ENCODE measurements at places on chromosomes 4 and X.

GRCh38 chrX:135520022-135520552, 373 bp upstream of the INTS6L start:
- peak overlapping the region; percentile 86 for H3K4me3 ChIP-seq
- no peaks in the 10 kb centered on the region for H3K4me1 ChIP-seq
- H3K27ac ChIP-seq: peak overlapping the region; percentile 96
- DNase-seq: no peak
- no peaks in the 10 kb centered on the region for H3K27me3 ChIP-seq
- H3K36me3 ChIP-seq: no peaks in the 10 kb centered on the region

- H3K4me3 ChIP-seq: no peak overlapping the region
- no peak for DNase-seq
- peaks cover 25% of the 10 kb centered on the region for H3K27me3 ChIP-seq
- no peaks in the 10 kb centered on the region for H3K4me1 ChIP-seq
Observed at GRCh38 chr4:40621229-40621591, 8.5 kb downstream of the RBM47 start.

DNA sequence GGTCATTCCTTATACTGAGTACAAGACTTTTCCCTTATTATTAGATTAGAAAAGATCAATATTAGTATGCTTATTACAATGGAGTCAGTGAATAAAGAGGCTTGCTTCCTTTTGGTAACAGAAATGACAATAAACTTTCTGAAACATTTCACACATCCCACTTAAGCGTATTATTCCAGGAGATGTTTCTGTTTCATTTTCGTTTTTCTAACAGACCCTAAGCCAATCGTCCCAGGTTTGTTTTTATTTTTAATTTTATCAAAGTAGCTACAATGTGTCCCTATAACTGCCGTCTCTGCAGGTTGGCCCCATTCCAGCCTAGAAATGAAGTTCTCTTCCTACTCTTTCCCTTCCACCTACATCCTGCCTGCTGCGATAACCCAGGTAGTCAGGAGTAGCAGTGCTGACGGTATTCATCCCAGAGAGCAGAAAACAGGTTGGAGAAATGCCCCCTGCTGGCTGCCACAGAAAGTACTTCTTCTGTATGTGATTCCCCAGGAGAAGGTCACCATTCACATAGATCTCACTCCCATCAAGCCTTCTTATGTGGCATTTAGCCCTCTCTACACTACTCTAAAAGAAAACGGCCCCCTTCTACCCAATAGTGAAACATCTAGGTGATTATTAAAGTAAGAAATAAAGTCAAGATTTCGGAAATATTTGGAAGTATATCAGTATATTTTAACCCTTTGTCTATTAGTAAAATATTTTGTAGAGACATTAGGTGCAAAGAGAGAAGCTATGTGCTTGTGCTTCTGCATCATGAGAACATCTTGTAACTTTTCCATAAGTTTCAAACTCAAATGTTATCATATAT, 40.4 kb downstream of the ENPEP start:
- no peaks in the 10 kb centered on the region for H3K36me3 ChIP-seq
- H3K27me3 ChIP-seq: peaks cover 3% of the 10 kb centered on the region
- H3K27ac ChIP-seq: no peak overlapping the region
- no peaks in the 10 kb centered on the region for H3K4me1 ChIP-seq

- H3K36me3 ChIP-seq: no peaks in the 10 kb centered on the region
- H3K4me1 ChIP-seq: peaks cover 5% of the 10 kb centered on the region
- peak overlapping the region; percentile 74 for H3K4me3 ChIP-seq
Observed at GRCh38 chrX:68832516-68833447, 4.0 kb downstream of the EFNB1 start.

DNA sequence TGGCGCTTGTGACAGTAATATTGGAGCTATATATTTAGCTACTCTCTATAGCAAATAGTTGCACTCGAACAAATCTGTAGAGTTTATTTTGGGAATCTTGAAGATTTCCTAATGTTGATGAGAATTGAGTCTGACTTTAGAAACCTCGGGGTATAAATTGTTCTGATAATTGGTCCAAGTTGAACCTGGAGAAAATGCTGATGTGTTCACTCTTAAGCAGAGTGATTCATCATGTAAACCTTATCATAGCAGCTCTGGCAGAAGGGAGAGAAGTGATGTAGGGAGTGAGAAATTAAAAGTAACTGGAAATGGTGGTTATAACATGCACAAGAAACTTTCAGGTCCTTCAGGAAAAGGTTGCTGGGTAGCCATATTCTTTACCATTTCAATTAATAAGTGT, 16.4 kb upstream of the SLC4A4 start:
- no peaks in the 10 kb centered on the region for H3K27me3 ChIP-seq
- H3K4me3 ChIP-seq: no peak overlapping the region
- H3K27ac ChIP-seq: no peak overlapping the region
- no peaks in the 10 kb centered on the region for H3K36me3 ChIP-seq
- no peak for DNase-seq

DNA sequence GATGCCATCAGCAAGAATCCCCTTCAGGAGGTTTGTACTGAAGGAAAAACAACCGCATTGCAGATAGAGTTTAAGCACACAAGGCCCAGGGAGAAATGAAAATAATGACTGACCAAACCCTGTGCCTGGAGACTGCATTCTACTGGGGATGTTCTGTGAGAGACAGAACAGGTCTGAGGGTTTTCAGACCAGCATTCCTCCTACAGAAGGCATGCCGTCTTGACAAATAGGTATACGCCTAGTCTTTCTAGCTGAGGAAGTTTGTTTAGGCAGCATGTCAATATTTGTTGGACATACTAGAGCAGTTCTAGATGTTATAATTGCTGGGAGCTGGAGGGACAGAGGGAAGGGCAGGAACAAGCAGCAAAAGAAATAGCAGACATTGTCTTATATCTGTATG, 68.4 kb upstream of the SCOC start:
- no peaks in the 10 kb centered on the region for H3K27me3 ChIP-seq
- no peak for DNase-seq
- H3K36me3 ChIP-seq: no peaks in the 10 kb centered on the region
- H3K27ac ChIP-seq: no peak overlapping the region
- no peaks in the 10 kb centered on the region for H3K4me1 ChIP-seq

- no peak overlapping the region for H3K27ac ChIP-seq
- H3K4me1 ChIP-seq: no peaks in the 10 kb centered on the region
- H3K4me3 ChIP-seq: no peak overlapping the region
- no peaks in the 10 kb centered on the region for H3K36me3 ChIP-seq
Observed at GRCh38 chrX:50067435-50068284, 133.1 kb downstream of the AKAP4 start.

DNA sequence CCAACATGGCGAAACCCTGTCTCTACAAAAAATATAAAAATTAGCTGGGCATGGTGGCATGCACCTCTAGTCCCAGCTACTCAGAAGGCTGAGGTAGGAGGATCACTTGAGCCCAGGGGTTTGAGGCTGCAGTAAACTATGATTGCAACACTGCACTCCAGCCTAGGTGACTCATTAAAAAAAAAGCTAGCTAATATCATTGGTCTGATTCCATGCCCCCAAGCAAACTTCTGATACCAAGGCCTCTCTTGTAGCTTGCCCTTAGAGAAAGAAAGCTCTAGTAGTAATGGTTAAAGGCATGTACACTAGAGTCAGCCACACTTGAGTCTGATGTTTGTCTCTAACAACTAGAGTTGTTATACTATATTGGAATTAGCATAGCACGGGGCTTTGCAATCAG, 32.6 kb upstream of the PHF8 start:
- no peak overlapping the region for H3K27ac ChIP-seq
- no peak for DNase-seq
- no peaks in the 10 kb centered on the region for H3K27me3 ChIP-seq
- H3K4me3 ChIP-seq: no peak overlapping the region

Data from tibial artery (tissue), 4 donors.